NCI-H1694 treated with DMSO at 0.1 percent for 48 hours (cell line): ENCODE measurements at places on chromosomes 1 and 21.

DNA sequence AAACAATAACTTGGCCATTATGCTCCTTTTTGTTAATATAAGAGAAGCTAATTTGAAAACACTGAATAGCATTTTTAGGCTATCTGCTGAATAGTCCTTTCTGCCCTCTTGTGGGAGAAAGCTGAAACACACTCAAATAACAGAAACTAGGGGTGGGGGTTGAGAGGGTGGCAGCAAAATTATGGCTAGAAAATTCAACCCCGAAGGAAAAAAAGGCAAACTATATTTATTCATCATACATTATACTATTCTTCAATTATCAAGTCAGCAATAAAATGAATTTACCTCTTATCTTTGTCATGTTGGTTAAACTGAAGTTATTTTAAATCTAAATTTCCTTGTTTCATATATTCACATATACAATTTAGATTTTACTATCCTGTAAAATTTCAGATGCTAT, 255.9 kb downstream of the FAF1 start:
- peak; percentile 87 for DNase-seq

- DNase-seq = peak; percentile 60
These were observed 568 bp downstream of the TRIM45 start for GRCh38 chr1:117120774-117121588.

- no peak for DNase-seq
These were observed 14.0 kb downstream of the SFPQ start for GRCh38 chr1:35178874-35179380.

- no peak for DNase-seq
These were observed 28.7 kb downstream of the C1orf87 start for GRCh38 chr1:60044881-60045280.

GRCh38 chr1:117635805-117636204, 30.0 kb downstream of the TENT5C start:
- DNase-seq = no peak

- no peak for DNase-seq
These were observed at the start of gene MYOM3 for GRCh38 chr1:24111996-24112779. Gene MYOM3 (minus strand): TSS chr1:24112135. CDS start chr1:24108636, 3,499 bp downstream.

DNA sequence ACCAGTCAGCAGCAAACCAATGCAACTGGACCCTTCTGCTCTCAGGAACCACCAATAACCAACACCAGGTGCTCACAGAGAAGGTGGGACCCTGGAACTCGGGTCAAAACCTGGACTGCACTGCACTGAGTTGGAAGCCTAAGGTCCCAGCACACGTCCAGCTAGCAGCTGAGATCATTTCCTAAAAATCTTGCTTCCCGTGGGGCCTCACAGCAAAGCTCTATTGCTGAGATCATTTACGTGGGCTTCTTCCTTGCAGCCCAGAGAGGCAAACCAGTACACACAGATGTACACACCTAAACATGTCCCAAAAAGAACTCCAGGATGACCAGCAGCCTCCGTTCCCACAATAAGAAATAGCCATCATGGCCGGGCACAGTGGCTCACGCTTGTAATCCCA, 22.8 kb upstream of the STMN1 start:
- no peak for DNase-seq

DNA sequence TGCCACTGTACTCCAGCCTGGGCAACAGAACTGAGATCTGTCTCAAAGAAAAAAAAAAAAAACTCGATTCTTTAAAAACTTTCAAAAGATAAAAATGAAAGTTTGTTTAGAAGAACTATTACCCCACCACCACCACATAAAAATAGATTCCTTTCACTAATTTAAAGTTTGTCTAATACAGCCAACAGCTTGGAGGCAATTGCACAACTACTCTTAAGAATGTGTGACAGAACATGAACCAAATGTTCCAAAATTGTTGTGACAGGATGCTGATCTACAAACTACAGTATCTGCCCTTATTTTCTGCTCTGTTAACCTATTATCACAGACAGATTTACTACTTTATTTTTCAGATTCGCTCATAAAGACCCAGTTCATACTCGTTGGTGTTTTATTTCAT, 5.5 kb upstream of the TGFBR3 start:
- no peak for DNase-seq

DNA sequence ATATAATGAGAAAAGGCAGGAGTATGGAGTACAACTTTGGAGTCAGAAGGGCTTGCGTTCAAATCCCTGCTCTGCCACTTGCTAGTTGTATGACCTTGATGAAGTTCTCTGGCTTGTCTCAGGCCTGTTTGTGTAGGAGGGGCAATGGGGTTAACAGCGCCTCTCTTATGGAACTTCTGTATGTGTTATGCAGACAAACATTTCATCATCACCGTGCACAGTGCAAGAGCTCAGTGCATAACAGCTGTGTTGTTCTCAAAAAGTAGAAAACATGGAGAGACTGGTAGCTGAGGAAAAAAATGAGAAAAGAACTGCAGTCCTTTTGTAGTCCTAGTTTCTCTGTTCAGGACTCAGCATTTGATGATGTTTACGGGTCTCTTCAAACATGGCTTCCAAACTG, 10.4 kb upstream of the ZNF648 start:
- no peak for DNase-seq

- no peak for DNase-seq
These were observed 320.0 kb downstream of the CAMTA1 start for GRCh38 chr1:7105269-7105668.

DNA sequence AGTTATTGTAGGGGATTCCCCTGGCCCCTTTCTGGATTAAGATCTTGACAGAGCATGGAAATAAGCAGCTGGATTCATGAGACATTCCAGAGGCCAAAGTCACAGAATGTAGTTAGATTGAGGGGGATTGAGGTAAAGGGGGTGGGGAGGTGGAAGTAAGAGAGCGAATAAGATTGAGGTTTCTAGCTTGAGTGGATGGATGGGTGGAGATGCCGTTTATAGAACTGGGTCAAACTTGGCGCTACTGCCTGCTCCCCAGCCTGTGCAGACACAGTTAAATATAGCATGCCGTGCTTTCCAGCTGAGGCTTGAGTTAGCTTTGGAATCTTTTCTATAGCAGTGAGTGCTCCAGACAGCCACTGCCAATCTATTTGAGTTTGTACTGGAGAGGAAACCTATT, 85.7 kb downstream of the DYRK1A start:
- DNase-seq = no peak

DNA sequence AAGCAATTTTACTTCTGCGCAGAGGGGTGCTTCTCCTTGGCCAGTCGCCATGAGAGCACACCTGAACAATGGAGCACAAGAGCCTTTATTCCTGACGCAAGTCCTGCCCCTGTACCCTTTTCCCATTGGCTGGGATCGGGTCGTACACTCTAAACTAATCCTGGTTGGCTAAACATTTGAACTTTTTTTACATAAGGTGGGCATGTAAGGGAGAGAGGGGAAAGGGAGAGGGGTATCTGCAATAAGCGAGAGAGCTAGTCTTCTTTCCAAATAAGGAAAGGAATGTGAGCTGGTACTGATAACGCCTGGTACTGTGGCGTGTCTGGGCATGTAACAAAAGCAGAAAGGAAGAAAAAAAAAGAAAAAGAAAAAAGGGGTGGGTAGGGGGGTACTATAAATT, 21.8 kb downstream of the MFSD2A start:
- no peak for DNase-seq

DNA sequence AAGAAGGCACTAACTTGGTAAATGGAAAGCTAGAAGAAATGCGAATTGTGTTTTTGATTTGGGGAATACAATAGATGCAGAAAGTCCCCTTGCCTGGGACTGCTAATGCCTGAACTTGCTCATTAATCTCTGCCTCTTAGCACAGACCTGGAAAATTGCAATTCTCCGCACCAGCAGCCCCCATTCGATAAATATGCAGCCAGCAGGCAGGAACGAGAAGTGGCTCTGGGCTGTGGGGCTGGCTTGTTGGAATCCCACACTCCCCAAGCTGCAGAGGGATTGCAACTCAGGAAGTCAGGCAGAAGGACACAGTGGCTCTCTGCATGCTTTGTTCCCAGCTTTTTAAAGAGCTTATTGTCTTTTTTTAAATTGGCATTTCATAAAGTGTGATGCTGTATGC, 51.3 kb downstream of the PCP4 start:
- no peak for DNase-seq

GRCh38 chr1:3206696-3207095, 137.7 kb downstream of the PRDM16 start:
- DNase-seq = no peak

DNA sequence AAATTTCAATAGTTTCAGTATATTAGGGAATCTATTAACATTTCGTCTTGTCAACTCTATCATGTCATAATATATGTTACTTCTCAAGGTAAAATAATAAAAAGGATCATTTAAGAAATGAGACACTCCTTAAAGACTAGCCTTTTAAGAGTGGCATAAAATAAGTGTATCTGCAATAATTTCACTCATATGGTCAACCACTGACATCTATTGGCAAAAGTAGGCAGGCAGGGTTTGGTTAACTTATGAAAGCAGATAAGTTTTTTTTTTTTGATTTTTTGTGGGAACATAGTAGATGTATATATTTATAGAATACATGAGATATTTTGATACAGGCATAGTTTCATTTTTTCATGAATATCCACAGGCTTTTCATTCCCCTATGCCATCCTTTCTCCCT, 5.5 kb upstream of the RGS21 start:
- DNase-seq = peak; percentile 14

DNA sequence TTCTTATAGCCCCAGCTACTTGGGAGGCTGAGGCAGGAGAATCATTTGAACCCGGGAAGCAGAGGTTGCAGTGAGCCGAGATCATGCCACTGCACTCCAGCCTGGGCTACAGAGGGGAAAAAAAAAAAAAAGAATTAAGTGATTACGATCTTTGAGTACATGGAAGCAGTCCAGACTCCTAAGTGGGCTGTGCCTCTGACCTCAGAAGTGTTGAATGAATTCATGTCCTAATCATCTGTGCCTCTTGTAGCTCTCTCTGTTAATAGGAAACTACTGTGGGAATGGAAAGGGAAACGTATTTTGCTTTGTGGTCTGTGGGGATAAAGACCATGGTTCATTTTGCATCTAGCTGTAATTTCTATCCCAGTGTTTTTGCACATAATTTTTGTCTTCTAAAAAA, 8.4 kb upstream of the IVNS1ABP start:
- no peak for DNase-seq

DNA sequence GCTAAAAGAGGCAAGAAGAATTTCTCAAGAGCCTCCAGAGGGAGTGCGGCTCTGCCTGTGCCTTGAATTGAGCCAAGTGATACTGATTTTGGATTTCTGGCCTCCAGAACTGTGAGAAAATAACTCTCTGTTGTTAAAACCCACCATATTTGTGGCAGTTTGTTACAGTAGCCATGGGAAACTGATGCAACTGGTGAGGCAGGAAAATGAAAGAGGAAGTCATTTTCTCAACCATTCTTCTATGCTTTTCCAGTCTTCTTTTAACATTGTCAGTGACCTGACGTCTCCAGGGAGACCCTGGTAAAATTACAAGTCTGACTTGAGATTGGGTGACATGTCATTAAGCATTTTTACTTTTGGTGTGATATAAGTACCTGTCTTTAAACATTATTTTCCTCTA, 5.8 kb downstream of the OR6P1 start:
- DNase-seq = no peak

DNA sequence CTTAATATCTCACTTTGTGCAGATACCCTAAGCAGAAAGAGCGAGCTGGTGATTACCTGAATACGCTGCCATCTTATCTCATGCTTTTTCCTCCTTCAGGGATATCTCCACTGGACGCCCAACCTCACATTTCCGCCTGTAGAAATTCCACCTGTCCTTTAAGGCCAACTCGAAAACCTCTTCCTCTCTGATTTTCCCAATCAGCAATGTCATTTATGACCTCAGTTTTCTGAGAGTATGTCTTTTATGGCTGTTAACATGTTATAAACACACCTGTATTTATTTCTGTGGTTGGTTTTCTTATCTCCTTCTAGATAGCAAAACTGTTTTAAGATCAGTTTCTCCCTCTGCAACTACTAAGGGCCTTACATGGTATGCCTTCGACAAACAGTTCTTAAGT, 41.1 kb downstream of the CD34 start:
- DNase-seq = no peak

DNA sequence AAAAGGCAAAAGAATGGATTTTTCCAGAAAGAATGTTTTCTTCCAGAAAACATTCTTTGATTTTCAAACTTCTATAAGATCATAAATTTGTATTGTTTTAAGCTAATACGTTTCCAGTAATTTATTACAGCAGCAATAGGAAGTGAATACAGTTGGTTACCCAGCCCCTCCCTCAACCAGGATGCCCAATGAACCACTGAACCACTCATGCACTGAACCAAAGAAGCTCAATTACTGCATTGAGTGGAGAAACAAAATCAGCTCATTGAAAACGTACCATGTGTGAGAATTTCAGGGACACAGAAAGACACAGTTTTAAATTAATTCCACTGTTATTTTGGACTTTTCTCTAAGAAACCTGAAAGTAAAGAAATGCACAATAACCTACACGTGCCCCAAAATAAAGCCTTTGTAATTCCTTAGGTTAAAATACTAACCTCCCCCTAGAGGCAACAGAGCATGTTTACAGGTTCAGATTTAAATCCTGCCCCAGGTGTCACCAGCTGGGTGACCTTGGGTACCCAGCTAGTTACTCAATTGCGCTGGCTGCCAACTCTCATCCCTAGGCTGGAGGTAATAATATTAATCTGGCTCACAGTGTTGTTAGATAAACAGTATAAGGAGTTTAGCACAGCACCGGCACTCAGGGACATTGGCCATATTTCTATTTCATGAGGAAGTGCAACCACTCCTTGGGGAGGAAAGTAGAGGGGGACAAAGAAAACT, 111.7 kb downstream of the NMNAT2 start:
- DNase-seq = peak; percentile 13

DNA sequence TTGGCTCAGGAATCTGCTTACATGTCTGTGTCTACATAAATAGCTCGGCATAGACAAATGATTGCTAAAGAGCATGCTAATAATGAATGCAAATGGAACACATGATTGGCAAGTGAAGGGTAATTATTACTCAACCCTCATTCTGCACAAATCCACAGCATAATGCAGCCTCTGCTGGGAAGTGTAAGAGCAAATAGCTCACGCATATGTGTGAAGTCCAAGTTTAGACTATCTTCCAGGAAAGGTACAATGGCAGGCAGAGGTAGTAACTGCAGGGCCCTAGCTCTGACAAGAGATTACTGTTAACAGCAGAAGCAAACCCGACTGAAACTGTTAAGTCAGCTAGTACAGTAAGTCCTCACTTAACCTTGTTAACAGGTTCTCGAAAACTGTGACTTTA, 7.0 kb upstream of the IL6R start:
- no peak for DNase-seq

- DNase-seq = no peak
These were observed 6.7 kb downstream of the INTS3 start for GRCh38 chr1:153734396-153735089.

- no peak for DNase-seq
These were observed 106.3 kb downstream of the HIVEP3 start for GRCh38 chr1:41812453-41812852.

DNA sequence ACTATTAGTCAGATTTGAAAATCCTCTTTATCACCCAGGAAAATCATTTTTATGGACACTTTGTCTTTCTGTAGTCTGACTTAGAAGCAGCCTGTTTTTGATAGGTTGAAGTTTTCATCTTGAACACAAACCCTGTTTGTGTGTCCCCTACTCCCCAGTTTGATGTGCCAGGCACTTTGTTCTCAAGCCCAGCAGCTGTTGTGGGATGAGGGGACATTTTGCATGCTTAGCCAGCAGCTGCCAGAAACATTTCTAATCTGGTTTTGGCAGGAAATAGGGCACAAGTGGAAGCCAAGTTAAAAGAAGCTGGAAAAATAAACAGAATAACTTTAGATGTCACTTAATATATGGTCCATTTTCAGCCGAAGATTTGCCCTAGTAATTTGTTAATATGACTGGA, 29.9 kb downstream of the ACTN2 start:
- DNase-seq = no peak

- no peak for DNase-seq
These were observed 96.0 kb upstream of the BMP8A start for GRCh38 chr1:39395357-39395831.
